ENCODE measurements at places on chromosomes 16 and 17.

DNA sequence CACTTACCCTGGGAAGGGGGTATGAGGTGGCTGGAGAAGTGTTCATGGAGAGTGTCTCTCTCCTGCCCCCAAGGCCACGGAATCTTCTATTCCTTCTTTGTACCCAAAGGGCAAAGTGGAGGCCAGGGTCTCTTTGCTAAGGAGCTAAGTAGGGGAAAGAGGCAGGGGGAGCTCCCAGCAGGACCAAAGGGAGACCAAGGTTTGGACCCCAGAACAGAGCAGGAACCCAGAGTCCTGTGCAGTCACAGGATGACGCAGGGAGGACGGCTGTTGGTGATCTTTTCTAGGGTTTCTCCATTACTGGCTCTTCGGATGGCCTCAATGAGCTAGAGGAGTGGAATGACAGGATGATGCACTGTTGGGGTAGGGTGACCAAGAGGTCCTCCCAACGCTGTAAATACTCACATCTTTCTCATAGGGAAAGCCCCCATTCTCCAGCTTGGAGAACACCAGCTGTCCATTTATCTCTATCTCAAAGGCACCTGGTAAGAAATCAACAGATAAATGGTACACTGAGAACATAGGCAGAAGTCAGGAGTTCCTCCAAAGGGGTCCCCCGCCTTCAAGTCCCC is 966 bp downstream of the MIEN1 start:
- DNase-seq: no peak

DNA sequence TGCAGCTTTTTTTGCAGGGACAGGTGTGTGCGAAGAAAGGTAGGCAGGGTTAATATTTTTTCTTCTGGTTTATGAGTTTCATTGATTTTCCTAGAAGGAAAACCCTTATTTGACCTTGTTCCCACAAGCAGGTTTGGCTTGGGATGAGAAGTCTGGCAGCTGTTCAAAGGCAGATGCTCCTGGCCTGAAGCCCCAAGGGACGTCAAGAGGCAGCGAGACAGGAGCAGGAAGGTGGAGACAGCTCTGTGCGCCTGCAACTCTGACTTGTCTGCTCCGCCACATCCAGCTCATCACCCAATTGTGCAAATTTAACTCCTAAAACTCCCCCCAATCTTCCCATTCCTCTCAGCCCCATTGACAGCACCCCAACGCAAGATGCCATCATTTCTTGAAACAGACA is 136.8 kb upstream of the XYLT1 start:
- no peak for DNase-seq

GRCh38 chr17:10798332-10798749 is 5.6 kb downstream of the TMEM238L start:
- no peak for DNase-seq

DNA sequence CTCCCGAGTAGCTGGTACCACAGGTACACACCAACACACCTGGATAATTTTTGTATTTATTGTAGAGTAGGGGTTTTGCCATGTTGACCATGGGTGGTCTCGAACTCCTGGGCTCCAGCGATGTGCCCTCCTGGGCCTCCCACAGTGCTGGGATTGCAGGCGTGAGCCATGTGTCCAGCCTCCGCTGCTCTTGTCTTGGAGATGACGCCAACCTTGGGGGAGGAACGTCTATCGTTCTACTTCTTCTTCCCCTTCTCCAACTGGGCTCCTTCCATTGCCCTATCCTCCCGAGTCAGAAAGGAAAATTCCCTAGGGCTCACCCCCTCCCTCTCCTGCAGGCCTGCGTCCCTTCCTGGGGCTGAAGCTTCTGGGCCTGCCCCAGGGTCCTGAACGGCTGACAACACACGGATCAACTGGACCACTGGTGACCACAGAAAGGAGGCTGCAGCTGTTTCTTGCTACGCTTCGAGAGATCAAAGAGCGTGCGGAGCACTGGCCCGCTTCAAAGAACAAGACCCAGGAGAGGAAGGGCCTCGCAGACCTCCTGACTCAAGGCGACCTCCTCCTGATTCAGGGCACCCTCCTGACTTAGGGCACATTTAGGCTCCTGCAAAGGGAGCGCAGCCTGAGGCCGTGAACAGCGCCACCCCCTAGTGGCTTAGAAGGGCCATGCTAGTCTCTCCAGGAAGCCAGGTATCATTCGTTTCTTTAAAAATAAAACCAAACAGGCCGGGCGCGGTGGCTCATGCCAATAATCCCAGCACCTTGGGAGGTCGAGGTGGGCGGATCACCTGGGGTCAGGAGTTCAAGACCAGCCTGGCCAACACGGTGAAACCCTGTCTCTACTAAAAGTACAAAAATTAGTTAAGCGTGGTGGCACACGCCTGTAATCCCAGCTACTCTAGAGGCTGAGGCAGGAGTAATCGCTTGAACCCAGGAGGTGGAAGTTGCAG is 48.5 kb upstream of the HELZ start:
- DNase-seq: no peak
